ENCODE measurements at places on chromosomes 6 and 20.

DNA sequence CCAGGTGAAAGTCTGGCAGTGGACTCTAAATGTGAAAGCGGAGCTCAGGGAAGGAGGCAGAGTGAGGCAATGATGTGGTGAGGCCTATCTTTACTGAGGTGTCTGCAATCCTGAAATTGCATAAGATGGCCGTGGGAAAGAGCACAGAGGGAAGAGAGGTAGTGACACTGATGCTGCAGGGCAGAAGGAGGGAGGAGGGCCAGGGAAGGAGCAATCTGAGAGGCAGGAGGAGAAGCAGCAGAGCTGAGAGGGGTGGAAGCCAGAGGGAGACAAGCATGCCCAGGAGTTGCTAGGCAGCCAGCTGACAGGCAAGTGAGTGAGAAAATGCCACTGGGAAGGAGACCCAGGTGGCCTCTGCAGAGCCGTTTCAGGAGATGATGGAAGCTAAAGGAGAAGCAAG, 97.4 kb upstream of the CNR1 start:
- no peak for DNase-seq

DNA sequence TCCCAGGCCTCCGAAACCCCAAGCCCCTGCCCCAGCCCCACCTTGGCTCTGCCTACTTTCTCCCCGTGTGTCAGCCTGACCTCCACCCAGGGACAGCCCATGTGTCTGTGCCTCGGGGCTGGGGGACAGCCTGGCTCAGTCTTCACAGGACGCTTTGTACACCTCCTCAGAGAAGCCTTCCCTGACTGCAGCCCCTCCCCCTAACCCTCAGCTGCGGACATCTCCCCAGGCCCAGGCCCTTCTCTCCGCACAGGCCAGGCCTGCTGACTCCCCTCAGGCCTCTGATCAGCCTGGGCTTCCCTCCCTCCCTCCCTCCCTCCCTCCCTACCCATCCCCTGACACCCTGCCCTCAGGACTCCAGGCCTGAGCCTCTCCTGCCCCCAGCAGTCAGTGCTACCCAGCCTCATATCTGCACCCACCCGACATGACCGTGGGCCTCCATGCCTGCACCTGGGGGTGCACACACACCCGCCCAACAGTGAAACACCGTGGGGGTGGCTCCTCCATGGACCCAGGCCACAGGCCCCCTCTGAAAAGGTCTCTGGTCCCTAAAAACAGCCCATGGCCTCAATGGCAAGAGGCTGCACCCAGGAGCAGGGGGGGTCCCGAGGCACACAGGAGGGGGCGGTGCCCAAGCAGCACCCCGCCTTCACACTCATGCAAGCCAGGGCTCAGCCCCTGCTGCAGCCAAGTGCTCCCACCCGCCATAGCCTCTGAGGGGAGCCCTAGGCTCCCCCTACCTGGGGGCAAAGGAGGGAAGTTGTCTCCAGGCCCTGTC, 12.9 kb downstream of the LAMA5 start:
- DNase-seq = no peak

DNA sequence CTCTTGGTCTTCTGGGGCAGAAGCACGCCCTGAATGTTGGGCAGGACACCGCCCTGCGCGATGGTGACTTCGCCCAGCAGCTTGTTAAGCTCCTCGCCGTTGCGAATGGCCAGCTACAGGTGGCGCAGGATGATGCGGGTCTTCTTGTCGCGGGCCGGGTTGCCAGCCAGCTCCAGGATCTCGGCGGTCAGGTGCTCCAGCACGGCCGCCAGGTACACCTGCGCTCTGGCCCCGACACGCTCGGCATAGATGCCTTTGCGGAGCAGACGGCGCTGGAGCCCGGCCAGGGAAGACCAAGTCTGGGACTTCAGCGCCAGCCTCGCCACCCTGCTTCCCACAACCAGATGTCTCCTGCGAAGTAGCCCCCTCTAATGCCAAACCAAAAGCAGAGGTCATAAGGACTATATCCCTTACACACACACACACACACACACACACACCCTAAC, 8.0 kb upstream of the SLC17A3 start:
- DNase-seq = no peak

DNA sequence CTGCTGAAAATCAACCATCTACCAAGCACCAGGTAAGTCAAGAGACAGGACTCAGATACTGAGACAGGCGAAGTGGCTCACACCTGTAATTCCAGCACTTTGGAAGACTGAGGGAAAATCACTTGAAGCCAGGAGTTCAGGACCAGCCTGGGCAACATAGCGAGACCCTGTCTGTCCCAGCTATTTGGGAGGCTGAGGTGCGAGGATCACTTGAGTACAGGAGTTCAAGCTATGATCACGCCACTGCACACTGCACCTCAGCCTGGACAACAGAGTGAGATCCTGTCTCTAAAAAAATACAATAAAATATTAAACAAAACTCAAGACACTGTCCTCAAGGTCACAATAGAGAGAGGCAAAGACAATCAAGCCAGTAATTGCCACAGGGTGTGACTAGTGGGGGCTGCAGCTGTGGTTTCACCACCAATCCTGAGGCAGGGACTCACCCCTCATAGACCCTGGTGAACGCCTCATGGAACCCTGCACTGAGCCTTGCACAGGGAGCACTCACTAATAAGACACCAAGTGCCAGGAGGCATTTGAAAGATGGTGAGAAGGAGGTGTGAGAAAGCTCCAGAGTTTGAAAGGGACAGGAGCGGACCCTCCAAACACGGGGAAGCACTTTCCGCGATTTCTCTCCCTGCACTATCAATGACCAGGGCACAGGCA, 1.7 kb downstream of the SNHG17 start:
- DNase-seq = no peak

DNA sequence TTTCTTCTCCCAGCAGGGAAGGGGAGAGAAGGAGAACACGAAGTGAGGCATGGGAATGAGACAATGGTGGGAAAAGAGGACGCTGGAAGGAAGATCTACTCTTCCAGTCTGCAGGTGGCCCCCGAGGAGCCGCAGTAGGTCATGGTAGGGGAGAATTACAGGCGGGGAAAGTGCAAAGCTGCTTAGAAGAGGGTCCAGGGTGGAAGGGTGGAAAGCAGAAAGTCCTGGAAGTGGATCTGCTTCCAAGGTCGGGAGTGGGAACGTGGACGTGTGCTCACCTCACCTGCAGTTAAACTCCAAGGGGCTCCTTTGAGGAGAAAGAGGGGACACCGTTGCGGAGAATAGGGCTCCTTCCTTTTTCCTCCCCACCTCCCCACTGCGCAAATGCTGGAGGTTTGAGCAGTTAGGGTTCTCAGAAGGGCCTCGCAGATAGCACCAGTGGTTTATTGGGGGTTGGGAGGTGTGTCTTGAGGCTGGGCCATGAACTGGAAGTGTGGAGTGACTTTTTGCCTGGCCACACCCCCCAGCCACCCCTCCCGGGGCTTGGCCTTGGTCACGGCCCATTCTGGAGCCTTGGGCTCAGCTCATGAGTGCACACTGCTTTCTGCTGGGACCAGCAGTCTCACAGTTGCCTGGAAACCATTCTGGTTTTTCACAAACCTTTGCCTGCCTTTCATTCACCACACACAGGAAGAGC, 100.4 kb upstream of the MLN start:
- DNase-seq = peak; percentile 34

DNA sequence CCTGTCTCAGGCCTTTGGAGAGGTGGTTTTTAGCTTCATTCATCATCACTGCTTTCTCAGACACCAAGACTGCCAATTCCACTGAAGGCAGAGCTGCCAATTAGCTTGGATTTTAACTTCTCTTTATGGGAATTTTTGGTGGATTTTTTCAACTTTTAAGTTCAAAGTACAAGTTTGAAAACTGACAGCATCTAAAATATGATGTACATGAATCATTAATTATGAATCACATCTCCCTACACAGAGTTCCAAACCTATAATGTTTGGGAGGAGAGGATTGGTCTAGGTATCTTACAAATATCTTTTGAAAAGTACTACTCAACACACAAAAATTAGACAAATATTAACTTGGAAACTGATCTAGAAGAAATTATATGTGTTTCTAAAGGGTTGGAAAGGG, 25.5 kb downstream of the CNKSR3 start:
- no peak for DNase-seq
